ENCODE measurements at places on chromosomes 2 and 18.

DNA sequence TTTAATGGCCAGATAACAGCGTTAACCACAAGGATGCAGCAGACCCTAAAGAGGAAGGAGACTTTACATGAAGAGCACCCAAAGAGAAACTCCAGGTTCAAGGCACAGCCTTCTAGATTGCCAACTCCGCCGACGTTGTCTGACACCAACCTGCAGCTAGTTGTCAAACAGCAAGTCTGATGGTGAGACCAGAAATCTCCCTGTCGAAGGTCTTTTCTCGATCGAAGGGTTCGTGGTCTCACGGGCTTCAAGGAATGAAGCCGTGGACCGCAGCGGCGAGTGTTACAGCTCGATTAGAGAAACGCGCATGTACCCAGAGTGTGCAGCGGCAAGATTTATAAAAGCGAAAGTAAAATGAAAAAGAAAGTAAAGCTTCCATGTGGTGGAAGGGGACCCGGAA, 656.3 kb downstream of the XIRP2 start:
- no peak for DNase-seq

DNA sequence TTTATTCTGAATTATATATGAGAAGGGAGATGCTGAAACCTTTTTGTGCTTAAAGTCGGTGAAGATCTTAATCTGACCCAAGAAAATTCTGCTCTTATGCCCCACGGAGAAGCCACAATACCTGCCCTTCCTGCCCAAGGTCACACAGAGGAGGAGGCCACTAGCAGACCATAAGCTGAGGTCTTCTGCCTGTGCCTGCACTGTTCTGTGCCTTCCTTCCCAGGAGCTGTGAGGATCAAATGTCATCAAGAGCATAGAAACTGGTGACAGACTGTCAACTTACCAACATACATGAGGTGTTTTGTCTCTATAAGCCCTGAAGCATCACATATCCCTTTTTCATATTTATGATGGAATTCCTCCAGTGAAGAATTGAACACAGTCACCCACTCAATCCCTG, 233.3 kb downstream of the C1D start:
- DNase-seq = no peak

DNA sequence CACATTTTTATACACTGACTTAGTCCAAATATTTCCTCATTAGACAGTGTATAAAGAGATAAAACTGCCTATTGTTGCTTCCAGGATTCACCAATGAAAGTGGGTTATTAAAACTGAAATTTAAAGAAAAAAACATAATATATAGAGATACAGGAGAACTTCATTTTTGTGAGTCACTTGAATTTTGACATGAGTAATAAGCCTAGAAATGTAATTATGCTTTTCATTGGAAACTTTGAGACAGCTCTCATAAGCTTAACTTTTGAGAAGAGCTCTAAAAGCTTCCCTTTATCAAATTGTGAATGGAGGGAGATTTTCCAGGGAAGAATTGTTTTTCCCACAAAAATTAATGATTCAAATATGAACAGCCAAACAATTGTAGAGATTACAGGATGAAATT, 14.1 kb downstream of the DYNC2LI1 start:
- no peak for DNase-seq

GRCh38 chr2:147368306-147368705, 476.5 kb upstream of the ACVR2A start:
- no peak for DNase-seq

GRCh38 chr2:109381327-109381820, 232.4 kb downstream of the SEPTIN10 start:
- no peak for DNase-seq

- no peak for DNase-seq
Observed at GRCh38 chr2:168997118-168997521, 34.0 kb downstream of the ABCB11 start.

- DNase-seq = no peak
Observed at GRCh38 chr2:219918254-219918653, 290.8 kb downstream of the SLC4A3 start.

DNA sequence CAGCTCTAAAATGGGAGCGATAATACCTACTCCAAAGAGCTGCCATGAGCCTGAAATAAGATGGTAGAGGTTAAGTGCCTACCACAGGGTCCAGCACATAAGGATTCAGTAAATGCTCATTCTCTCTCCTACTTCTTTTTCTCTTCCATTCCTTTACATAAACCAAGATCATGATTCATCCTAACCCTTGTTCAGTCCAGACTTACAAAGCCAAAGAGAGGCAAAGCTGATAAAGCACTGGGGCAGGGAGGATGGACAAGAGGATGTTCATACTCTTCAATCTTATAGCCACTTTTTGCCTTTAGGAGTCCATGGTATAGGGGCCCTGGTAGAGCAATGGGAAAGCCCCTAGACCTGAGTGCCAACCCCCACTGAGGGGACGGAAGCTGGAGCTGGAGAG, 75.6 kb upstream of the PKDCC start:
- no peak for DNase-seq

DNA sequence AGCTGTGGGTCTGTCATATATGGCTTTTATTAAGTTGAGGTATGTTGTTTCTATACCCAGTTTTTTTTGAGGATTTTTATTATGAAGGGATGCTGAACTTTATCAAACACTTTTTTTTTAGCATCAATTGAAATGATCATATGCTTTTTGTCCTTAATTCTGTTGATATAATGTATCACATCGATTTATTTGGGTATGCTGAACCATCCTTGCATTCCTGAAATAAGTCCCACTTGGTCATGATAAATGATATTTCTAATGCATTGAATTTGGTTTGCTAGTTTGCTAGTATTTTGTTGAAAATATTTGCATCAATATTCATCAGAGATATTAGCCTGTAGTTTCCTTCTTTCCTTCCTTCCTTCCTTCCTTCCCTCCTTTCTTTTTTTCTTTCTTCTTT, 22.5 kb upstream of the CWC22 start:
- no peak for DNase-seq

DNA sequence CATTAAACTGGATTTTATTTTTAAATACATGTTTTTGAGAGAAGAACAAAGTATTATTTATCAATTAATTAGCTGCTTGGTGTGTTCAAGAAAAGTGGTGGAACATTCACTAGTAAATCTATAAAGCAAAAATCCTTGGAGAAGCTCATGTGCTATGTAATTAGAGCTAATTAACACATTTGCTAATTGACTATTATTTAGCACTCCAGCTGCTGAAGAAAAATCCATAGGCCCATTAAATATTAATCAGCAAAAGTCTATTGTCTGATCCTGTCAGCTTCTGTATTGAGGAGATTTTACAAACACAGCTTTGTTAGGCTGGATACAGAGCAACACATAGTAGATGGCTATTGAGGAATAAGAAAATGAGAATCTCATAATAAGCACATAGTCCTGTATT, 336.1 kb downstream of the RBM43 start:
- no peak for DNase-seq

GRCh38 chr18:28529644-28530043, 352.7 kb upstream of the CDH2 start:
- no peak for DNase-seq

- no peak for DNase-seq
Observed at GRCh38 chr18:6917072-6917471, 187.6 kb downstream of the ARHGAP28 start.

- no peak for DNase-seq
Observed at GRCh38 chr2:112295407-112296078, 20.1 kb downstream of the ZC3H6 start.

DNA sequence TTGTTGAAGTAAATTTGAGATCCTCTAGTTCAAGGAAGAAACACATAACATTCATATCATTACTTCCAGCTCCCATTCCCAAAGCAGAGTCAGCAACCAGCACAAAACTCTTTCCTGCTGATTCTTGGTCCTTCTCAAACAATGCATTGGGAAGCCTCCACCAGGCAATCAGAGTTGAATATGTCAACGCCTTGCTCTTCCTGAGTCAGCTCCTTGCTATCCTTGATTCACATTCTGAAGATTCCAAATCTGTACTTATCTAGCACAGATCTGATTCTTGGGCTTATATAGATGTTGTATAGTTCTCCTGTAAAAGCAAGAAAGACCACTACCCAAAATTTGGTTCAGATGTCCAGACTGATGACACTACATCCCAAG, 29.6 kb downstream of the CFAP210 start:
- DNase-seq = no peak

DNA sequence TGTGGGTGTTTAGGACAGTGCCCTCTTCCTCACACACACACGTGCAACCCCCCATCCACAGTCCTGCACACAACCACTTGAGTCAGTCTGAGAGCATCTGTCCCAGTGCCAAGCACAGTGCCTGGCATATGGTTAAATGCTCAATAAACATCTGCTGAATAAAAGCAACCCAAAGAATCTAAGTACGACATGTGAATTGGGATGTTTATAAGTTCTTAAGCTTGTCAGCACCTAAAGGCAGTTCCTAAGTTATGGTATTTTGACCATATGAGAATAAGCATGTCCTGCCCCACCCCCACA, 37.8 kb downstream of the CAPN13 start:
- DNase-seq = no peak

DNA sequence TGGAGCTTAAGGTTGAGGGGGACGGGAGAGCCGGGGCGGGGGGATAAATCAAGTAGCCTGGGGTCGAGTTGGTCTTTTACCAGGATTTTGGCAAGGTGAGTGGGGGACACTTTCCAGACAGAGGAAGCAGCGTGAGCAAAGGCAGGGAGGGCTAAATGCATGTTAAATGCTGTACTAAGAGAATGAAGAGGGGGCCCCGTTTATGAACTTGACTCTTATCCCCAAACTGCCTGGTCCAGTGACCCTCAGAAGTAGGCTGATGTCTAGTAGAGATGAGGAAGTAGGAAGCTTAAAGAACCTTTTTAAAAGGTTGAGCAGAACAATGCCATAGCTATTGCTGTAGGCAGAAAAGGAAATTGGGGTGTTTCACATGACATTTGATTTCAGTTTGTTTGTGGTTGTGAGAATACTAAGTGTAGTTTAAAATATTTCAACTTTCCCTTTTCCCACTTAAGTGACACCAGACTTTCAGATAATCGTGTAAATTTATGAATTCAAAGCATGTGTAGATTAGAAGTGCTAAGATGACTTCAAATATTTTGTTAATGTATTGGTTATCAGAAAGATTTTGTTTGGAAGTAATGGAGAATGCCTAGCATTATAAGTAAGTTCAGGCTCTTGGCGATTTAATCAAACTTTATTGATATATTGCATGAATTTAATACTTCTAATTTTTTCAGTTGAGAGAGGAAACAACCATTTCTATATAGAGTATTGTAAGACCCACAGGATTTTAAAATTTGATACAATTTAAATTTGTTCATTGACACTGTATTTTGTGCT, 1.8 kb downstream of the REL start:
- peak; percentile 87 for DNase-seq

- peak; percentile 43 for DNase-seq
Observed at GRCh38 chr2:86174445-86174844, 20.8 kb downstream of the IMMT start.

DNA sequence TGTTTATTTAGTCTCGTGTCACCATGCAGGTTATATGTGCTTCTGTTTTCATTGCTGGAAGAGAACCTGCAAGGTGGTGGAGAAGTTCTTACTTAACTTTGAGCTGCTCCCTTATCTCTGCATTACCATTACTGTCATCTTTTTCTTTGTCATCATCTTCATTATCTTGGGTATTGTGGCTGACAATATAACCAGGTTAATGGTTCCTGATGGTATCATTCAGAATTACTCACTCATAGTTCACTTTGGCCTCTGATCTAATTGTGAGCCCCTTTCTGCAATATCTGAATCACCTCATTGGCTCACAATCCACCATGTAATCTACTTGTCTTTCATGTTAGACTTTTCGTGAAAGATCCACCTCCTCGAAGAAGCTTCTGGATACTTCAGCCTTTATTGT, 5.0 kb downstream of the CD28 start:
- DNase-seq = no peak

GRCh38 chr2:1887915-1888314, 143.6 kb upstream of the PXDN start:
- no peak for DNase-seq

DNA sequence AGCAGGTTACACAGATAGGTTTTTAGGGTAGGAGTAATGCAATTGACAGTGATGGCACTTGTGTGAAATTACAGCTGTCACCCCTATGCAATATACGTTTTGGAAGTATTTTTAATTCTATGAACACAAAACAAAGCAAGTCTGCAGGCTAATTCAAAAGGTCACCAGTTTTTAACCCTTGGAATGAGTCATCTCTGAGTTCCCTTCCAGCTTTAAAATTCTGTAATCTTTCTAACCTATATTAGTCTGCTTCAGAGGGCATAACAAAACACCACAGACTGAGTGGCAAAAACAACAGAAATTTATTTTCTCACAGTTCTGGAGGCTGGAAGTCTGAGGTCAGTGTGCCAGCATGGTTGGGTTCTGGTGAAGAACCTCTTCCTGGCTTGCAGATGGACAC, 596.9 kb upstream of the HNMT start:
- DNase-seq = no peak

GRCh38 chr2:144424559-144425240, 95.2 kb downstream of the ZEB2 start:
- no peak for DNase-seq

- peak; percentile 65 for DNase-seq
Observed at GRCh38 chr2:79935771-79936657, 368.5 kb downstream of the LRRTM1 start.

DNA sequence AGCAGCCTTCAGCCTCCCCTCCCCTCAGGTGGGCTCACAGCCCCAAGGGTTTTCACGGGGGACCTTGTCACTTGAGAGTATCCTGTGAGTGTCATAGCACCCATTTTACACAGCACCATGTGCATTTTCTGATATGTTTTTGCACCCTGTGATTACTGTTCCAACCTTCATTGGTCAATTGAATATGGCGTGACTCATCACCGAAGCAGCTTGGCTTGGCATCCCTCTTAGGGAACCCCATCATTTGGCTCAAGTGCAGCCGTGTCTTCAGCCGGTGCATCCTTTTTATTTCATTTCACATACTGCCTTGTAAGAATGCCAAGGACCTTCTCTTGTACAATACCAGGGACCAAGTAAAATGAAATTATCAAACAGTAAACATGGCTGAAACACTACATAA, 57.6 kb downstream of the NPAS2 start:
- no peak for DNase-seq

GRCh38 chr18:37483984-37484819, 81.4 kb downstream of the CELF4 start:
- no peak for DNase-seq

- no peak for DNase-seq
Observed at GRCh38 chr2:202682274-202682673, 47.5 kb downstream of the FAM117B start.

- peak; percentile 27 for DNase-seq
Observed at GRCh38 chr2:221521233-221521845, 50.8 kb downstream of the EPHA4 start.

DNA sequence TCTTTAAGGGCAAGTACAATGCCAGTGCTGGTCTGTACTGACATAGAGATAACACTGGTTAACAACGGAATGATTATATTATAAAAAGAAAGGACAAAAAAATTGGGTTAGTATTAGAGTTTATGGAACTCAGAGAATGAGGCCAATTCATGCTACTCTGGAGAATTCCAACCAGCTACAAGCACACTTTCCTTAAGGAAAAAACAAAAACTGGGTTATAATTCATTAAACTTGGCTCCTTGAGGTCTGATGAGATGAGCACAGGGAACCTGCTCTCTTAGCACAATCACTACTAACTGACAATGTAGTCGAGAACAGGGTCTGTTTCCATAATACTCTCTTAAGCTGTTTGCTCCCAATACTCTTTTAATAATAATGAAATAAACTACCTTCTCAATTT, 165.3 kb downstream of the NRXN1 start:
- no peak for DNase-seq

GRCh38 chr18:75116165-75116564, 92.8 kb downstream of the PTGR3 start:
- no peak for DNase-seq

All from suppressor macrophage treated with lipopolysaccharide for 1 hour (primary cell).